Astrocyte (in vitro differentiated cells and primary cell): ENCODE measurements at places on chromosomes 7 and 10. TPM values are rescaled to one million over a fixed set of nuclear protein-coding genes. Genes with fewer than 3 reads are reported as not detected.
A peak's percentile ranks its signal among the peaks of the same experiment; 100 is the strongest.

DNA sequence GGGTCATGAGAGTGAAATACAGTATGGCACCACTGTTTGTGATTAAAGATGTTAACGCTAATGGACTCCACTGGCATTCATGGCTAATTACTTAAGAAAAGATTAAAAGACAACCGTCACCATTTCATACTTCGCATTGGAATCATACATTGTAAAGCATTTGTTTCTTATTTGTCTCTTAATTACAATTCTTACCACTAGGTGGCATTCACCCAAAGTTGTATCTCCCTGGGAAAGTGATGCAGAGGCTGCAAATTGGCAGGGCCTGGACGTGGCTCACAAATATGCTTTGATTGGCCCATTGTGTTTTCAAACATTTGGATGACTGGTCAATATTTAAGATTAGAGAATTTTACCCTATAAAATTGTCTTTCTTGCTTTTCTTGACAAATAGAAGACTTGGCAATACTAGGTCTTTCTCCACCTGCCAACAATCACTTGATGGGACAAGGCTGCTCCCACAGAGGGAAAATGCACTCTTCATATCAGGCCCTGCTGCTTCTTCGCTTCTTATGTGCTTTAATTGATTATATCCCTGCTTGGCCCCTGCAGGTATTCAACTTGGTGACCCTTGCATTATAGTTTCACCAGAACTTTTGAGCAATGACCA, 72.1 kb upstream of the STARD3NL start:
- no peaks in the 10 kb centered on the region for H3K36me3 ChIP-seq
- DNase-seq = peak; percentile 35
- no peak overlapping the region for H3K27ac ChIP-seq

- no peaks in the 10 kb centered on the region for H3K4me1 ChIP-seq
- H3K27ac ChIP-seq = no peak overlapping the region
- no peaks in the 10 kb centered on the region for H3K36me3 ChIP-seq
- DNase-seq = no peak
- no peak overlapping the region for H3K4me3 ChIP-seq
- no peaks in the 10 kb centered on the region for H3K27me3 ChIP-seq
Measured at GRCh38 chr10:69151984-69152383, 28.0 kb downstream of the VPS26A start.

SGPL1 gene
- total RNA-seq = 101 and 108 TPM in 2 replicates

GRCh38 chr7:74294191-74294998, 5.2 kb downstream of the CLIP2 start:
- H3K27me3 ChIP-seq = no peaks in the 10 kb centered on the region
- no peak overlapping the region for H3K4me3 ChIP-seq
- peaks cover 10% of the 10 kb centered on the region for H3K4me1 ChIP-seq
- H3K36me3 ChIP-seq = no peaks in the 10 kb centered on the region
- H3K27ac ChIP-seq = no peak overlapping the region
- no peak for DNase-seq

GPR26 gene
- 0.09 TPM in 1 of 2 replicates, not detected in the other for total RNA-seq

DNA sequence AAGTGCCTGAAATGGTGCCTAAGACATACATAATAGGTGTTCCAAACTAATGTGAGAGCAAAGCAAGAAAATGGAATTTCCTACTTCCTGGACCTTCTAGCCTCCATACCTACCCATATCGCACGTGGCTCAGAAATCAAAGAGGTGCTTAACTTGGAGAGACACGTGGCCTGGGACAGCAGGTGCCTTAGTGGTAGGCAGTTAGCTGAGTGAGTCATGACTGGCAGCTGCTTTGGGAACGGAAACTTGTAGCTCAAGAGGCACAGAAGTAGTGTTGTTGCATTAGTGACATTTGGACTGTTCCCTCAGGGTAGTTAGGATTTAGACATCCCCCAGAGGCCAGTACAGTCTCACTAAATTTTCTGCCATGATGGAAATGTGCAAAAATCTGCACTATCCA, 12.0 kb upstream of the BMPER start:
- no peaks in the 10 kb centered on the region for H3K27me3 ChIP-seq
- DNase-seq = no peak
- no peak overlapping the region for H3K4me3 ChIP-seq
- no peak overlapping the region for H3K27ac ChIP-seq

CDC14C gene
- total RNA-seq = 0.14 and 0.17 TPM in 2 replicates

PRXL2A gene
- total RNA-seq = 24.3 and 29.9 TPM in 2 replicates

RNF32 gene
- 1.6 and 2.7 TPM in 2 replicates for total RNA-seq

DNA sequence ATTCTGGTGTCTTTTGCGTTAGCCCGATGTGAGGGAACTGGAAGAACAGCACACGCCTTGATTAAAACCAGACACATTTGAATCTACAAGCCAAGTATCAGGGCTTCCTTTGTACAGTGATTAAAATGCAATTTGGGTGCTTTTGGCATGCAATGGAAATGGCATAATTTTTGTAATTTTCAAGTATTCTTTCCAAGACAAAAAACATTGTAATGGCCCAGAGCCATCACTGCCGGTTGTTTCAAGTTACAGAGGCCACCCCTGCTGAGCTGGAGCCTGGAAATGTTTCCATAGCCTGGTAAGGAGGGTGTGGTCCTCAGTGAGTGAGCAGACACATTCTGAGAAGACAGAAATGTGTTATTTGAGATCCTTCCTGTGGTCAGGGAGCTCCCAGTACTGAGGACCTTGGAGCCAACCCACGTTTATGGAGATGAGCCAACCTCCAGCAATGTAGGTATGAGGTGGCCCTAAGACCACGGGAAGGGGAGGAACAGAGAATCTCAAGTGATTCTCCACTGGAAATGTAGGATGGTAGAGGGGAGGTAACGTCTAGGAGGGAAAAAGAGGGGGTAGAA, 20.9 kb downstream of the TEX36 start:
- H3K27me3 ChIP-seq = no peaks in the 10 kb centered on the region
- peak overlapping the region; percentile 21 for H3K27ac ChIP-seq
- peak; percentile 91 for DNase-seq
- H3K4me3 ChIP-seq = no peak overlapping the region
- peaks cover 14% of the 10 kb centered on the region for H3K4me1 ChIP-seq
- no peaks in the 10 kb centered on the region for H3K36me3 ChIP-seq

DNA sequence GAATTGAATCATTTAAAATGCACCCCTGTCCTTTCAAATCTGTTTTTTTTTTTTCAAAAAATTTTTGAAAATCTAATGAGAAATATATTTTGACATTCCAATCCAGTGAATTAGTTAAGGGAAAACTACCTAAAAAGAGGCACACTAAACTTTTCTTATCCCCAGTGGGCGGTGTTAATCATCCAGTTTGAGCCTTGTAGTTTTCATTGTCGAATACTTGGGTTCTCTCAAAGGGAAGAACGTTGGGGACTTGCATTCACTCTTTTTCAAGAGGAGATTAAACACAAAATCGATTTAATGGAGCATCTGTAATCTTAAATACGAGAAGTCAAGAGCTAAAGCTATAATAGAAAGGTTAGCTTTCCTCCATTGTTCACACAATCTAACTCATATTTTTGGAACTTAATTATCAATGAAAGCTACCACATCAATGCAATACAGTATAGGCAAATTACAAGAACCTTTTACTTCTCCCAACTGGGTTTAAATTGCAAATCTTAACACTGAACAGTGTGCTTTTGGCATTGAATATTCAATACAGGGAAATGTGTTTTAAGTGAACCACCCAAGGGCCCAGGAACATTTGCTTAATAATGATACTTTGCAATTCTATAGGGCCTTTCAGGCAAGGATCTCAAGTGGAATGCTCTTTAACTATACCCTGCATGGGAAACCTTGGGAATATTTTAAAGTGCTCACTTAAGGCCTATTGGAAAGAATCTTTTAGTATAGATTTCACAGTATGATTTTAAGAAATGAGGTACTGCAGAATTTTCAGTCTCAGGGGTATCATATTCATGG, 13.1 kb upstream of the SP8 start:
- no peak overlapping the region for H3K27ac ChIP-seq
- no peaks in the 10 kb centered on the region for H3K36me3 ChIP-seq
- DNase-seq = no peak
- peaks cover 38% of the 10 kb centered on the region for H3K27me3 ChIP-seq

- no peak overlapping the region for H3K27ac ChIP-seq
- H3K27me3 ChIP-seq = no peaks in the 10 kb centered on the region
- no peaks in the 10 kb centered on the region for H3K36me3 ChIP-seq
- no peak for DNase-seq
- peaks cover 35% of the 10 kb centered on the region for H3K4me1 ChIP-seq
- H3K4me3 ChIP-seq = no peak overlapping the region
Measured at GRCh38 chr10:62381385-62382102, 7.4 kb downstream of the ZNF365 start.

ZNF679 gene
- not detected in 2 replicates for total RNA-seq

DNA sequence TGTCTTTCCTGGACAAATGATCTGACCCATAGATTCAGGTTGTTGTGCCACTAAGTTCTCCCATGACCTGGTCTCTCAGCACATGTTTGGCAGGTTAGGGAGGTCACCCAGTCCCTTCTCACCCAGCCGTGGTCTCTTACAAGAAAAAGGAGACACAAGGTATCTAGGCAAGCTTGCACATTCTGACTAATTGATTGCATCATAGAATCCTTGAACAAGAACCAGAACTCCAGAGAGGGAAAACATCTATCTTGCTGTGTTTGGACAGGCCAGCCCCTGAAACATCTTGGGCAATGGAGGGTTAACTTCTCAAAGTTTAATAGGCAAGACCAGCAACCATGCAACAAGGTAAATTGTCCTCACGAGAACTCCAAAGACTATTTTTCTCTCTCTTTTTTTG, 8.5 kb upstream of the HK1 start:
- no peak for DNase-seq
- no peaks in the 10 kb centered on the region for H3K36me3 ChIP-seq
- H3K27ac ChIP-seq = no peak overlapping the region
- H3K4me1 ChIP-seq = no peaks in the 10 kb centered on the region
- no peak overlapping the region for H3K4me3 ChIP-seq
- H3K27me3 ChIP-seq = peaks cover 12% of the 10 kb centered on the region

DNA sequence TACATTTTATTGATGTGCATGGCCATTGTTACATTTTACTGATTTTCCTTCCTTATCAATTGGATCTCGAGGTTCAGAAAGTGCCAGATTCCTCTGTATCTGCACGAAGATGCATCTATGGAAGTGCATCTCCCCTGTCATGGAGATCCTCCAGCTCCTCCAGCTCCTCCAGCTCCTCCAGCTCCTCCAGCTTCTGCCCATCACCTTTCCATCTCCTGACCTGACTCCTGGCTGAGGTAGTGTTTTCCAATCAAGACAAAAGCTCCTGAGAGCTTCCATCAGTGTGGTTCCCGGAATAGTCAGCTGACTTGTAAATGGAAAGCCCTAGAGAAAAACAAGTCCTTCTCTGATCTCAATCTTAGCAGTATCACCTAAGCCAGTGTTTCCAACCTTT, 90.8 kb upstream of the KLF6 start:
- H3K4me1 ChIP-seq = no peaks in the 10 kb centered on the region
- H3K27me3 ChIP-seq = no peaks in the 10 kb centered on the region
- no peak overlapping the region for H3K27ac ChIP-seq
- DNase-seq = no peak

DNA sequence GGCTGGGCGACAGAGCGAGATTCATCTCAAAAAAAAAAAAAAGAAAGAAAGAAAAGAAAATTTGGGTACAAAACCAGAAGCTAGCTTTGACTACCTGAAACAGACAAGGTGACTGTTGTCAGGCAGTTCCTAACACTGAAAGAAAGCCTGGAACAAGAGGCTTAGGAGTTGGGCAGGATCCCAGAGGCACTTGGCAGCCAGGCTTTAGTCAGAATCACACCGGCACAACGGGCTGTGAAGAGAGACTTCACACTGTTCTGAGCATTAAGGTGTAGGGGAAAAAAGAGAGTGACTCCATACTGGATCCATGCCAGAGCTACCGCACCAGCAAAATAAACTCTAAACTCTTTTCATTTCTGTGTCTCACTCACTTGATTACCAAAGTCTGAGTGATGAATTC, 130.8 kb downstream of the ZNF467 start:
- no peak overlapping the region for H3K4me3 ChIP-seq
- no peak overlapping the region for H3K27ac ChIP-seq
- H3K27me3 ChIP-seq = no peaks in the 10 kb centered on the region
- no peaks in the 10 kb centered on the region for H3K4me1 ChIP-seq
- DNase-seq = no peak

DNA sequence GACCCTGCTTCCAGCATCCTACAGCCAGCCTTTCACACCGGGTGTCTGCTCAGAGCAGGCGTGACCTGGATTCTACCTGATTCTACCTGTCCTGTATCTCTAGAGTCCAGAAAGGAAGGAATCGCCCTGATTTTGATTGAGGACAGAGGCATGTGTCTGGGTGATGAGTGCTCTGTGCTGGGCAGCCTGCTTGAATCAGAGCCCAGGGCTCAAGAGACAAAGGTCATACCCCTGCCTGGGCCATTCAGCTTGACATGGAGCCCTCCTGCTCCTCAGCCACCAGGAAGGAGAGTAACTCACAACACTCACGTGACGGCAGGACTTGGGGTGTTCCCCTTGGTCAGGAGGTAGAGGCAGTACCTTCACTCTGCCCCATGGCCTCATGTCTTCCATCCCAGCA, 11.2 kb downstream of the GAD2 start:
- no peaks in the 10 kb centered on the region for H3K27me3 ChIP-seq
- H3K4me1 ChIP-seq = no peaks in the 10 kb centered on the region
- H3K4me3 ChIP-seq = no peak overlapping the region
- DNase-seq = no peak
- no peaks in the 10 kb centered on the region for H3K36me3 ChIP-seq

GRCh38 chr7:103445228-103446048, 569 bp downstream of the SLC26A5 start:
- DNase-seq = no peak
- peaks cover 38% of the 10 kb centered on the region for H3K27me3 ChIP-seq
- peaks cover 8% of the 10 kb centered on the region for H3K4me1 ChIP-seq
- H3K4me3 ChIP-seq = peak overlapping the region; percentile 49
- no peaks in the 10 kb centered on the region for H3K36me3 ChIP-seq
- no peak overlapping the region for H3K27ac ChIP-seq

MINDY4 gene
- total RNA-seq = 3.8 and 4.1 TPM in 2 replicates

- no peaks in the 10 kb centered on the region for H3K27me3 ChIP-seq
- DNase-seq = peak; percentile 83
- no peak overlapping the region for H3K4me3 ChIP-seq
- H3K27ac ChIP-seq = no peak overlapping the region
Measured at GRCh38 chr7:117008886-117009531, 55.7 kb downstream of the ST7 start.

DNA sequence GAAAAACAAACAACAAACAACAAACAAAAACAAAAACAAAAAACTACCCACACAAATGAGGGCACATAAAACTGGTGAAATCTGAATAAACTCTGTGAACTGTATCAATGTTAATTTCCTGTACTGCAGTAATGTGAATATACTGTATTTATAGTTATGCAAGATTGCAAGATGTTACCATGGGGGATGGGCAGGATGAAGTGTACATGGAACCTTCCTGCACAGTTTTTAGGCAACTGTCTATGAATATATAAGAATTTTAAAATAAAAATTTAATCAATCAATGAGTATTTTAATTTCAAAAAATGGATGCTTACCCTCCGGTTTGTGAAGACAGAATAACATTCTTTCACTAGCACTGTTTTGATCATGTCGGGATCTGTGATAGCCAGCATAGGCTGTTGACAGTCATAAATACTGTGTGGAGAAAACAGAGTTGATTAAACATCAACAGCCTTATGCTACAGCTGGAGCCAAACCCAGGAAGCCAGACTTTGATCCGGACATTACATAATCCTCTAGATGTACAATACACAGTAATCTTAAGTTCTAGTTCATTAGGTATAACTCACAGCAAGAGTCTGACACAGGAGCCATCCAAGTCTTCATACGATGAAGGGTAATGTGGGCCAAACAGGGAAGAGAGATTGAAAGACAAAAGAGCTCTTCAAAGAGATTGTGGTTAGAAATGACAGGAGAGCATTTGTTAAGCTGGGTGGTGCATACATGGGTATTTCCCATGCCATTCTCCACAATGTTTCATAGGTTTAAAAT, 14.8 kb downstream of the CYP3A7 start:
- no peaks in the 10 kb centered on the region for H3K27me3 ChIP-seq
- H3K36me3 ChIP-seq = no peaks in the 10 kb centered on the region
- no peak overlapping the region for H3K4me3 ChIP-seq

- H3K27ac ChIP-seq = peak overlapping the region; percentile 73
- H3K36me3 ChIP-seq = no peaks in the 10 kb centered on the region
- H3K27me3 ChIP-seq = no peaks in the 10 kb centered on the region
Measured at GRCh38 chr10:89518876-89519842, 16.2 kb downstream of the SLC16A12 start.
